ENCODE measurements at places on chromosomes 6 and 20.

- no peak for DNase-seq
Measured at GRCh38 chr6:54428431-54428830, 120.2 kb downstream of the TINAG start.

GRCh38 chr6:166691199-166691598 is 64.1 kb upstream of the RPS6KA2 start:
- DNase-seq, result no peak

- no peak for DNase-seq
Measured at GRCh38 chr20:40325006-40325568, 363.9 kb downstream of the MAFB start.

DNA sequence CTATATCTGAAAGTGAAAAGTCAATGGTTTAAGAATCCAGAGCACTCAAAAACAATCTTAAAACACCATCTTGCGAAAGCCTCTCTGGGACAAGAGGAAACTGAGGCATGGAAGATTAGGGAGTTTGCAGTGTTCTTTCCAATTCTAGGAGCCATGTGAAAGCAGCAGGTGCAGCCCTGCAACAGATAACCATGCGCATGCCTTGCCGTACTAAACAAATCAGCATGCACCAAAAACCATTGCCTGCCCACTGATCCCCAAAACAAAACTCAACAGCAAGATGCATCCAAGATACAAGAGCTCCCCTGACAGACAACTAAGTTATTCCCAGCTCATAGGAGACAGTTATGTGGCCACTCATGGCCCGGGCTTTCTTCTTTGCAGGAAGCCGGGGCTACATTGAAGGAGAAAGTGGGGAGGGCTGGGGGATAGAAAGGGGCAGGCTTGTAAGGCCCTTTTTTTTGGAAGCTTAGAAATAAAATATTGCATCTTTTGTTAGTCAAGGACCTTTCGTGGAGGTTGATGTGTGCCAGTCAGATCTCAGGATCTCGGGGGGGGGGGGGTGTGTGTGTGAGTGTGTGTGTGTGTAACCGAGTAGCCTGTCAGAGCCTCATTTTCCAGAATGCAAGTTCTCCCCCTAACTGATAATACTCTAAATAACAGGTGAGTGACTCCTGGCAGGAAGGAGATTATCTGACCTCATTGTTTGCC is 178.4 kb downstream of the MBOAT1 start:
- DNase-seq, result no peak

- DNase-seq, result no peak
Measured at GRCh38 chr20:57025666-57026224, 240.7 kb downstream of the BMP7 start.

GRCh38 chr6:127083963-127084310 is 34.5 kb upstream of the RSPO3 start:
- DNase-seq, result no peak

DNA sequence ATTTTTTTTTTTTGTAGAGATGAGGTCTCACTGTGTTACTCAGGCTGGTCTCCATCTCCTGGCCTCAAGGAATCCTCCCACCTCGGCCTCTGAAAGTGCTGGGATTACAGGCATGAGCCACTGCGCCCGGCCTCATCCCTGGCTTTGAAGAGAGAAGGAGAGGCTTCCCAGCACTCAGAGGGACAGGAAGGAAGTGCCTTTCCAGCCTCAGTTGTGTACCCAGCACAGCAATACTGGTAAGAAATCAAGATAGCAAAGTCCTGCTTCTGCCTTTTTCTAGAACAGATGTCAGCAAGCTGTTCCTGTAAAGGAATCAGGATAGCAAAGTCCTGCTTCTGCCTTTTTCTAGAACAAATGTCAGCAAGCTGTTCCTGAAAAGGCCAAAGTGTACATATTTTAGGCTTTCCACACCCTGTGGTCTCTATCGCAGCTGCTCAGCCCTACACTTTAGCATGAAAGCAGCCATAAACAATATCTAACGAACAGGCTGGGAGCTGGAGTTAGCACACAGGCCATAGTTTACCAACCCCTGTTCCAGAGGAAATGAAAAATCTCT is 6.3 kb upstream of the PLTP start:
- DNase-seq, result no peak

GRCh38 chr6:26379292-26379691 is 3.6 kb upstream of the BTN2A2 start:
- no peak for DNase-seq

DNA sequence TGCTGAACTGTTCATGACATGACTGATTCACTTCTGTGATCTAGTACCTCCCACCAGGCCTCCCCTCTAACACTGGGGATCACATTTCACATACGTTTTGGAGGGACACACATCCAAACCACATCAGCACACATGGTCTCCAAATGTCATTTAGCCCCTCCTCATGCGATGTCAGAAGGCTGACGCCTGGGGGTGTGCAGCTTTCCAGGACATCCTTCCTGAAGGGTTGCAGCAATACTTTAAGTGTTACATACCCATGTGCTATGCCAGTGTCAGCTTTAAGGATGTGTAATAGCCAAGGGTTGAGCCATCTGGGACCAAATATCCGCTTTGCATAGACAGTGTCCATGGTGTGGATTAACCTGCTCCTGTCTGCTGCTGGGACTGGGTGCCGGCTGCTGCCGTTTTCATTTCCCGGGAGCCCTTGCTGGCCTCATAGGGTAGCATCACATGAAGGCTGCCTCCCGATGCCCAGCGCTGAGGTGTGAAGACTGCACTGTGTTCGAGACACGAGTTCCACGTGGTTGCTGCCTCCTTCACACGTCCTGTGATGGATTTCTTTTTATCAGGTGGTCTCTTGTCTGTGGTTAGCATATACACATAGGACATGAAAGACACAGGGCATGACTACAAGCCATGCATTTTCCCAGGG is 219.0 kb downstream of the THBS2 start:
- no peak for DNase-seq

GRCh38 chr6:30705620-30706019 is 11.5 kb downstream of the MDC1 start:
- DNase-seq, result no peak
